ENCODE measurements at places on chromosomes 13 and 19. TPM values are rescaled to one million over a fixed set of nuclear protein-coding genes. Genes with fewer than 3 reads are reported as not detected.

The TLE2 gene
- 160 TPM for total RNA-seq

The CEBPA gene
- total RNA-seq: 12.3 TPM

The SHISA7 gene
- total RNA-seq: 0.10 TPM

The GPALPP1 gene
- 32.7 TPM for total RNA-seq

The S1PR5 gene
- total RNA-seq: not detected

- H3K4me1 ChIP-seq: no peaks in the 10 kb centered on the region
- no peaks in the 10 kb centered on the region for H3K27me3 ChIP-seq
- DNase-seq: no peak
- no peaks in the 10 kb centered on the region for H3K36me3 ChIP-seq
- H3K4me3 ChIP-seq: no peak overlapping the region
- H3K27ac ChIP-seq: no peak overlapping the region
Measured at GRCh38 chr13:77565635-77566034, 30.1 kb downstream of the SCEL start.

GRCh38 chr19:15449620-15450527 is at the start of gene WIZ:
Gene WIZ, minus strand, starts transcription at chr19:15449956. Its CDS starts 1,649 bp downstream, at chr19:15448307.
- H3K27ac ChIP-seq: peak within 1 kb of the TSS; percentile 46
- H3K4me3 ChIP-seq: peak within 1 kb of the TSS; percentile 83
- peak; percentile 68 for DNase-seq
- peaks cover 5% of the 10 kb centered on the region for H3K36me3 ChIP-seq

GRCh38 chr13:77391475-77391874 is 64.6 kb upstream of the MYCBP2 start:
- H3K27ac ChIP-seq: no peak overlapping the region
- no peak overlapping the region for H3K4me3 ChIP-seq
- peaks cover 5% of the 10 kb centered on the region for H3K4me1 ChIP-seq
- peaks cover 4% of the 10 kb centered on the region for H3K27me3 ChIP-seq
- DNase-seq: no peak
- no peaks in the 10 kb centered on the region for H3K36me3 ChIP-seq

DNA sequence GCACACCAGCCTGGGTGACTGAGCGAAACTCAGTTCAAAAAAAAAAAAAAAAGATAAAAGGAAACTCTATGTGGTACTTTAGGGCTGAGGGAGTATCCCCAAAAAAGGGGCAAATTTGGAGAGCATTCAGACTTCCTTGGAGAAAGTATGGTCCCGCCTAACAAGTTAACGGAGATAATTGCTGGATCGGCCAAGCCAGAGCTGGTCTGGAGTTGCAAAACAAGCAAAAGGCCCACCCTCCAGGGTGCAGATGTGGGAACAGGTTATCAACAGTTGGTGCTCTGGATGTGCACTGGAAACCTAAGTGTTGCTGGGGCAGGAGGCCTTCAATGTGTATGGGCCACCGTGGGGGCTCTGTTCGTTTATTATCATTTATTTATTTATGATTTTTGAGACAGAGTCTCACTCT is 2.8 kb downstream of the IQCN start:
- no peaks in the 10 kb centered on the region for H3K27me3 ChIP-seq
- no peak for DNase-seq
- H3K27ac ChIP-seq: no peak overlapping the region
- no peak overlapping the region for H3K4me3 ChIP-seq
- peaks cover 6% of the 10 kb centered on the region for H3K36me3 ChIP-seq
- H3K4me1 ChIP-seq: no peaks in the 10 kb centered on the region

DNA sequence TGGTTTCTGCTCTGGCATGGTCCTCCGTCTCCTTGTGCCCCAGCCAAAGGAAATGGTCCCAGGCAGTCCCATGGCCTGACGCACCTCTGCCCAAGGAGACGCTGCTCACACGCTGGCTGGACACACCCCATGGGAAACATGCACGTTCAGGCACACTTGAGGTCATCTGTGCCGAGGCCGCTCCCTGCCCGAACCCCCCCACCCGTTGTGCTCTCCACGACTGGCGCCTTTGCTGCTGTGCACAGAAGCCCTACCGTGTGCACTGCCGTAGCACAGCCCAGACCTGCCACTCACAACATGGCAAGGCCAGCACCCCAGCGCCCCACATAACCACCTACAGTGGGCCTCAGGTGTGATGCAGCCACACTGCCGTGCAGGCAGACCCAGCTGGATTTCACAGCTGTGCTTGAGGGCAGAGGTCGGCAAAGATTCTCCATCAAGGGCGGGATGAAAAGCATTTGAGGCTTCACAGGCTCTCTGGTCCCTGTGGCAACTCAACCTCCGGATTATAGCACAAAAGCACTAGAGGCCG is 65.7 kb downstream of the SPACA7 start:
- no peaks in the 10 kb centered on the region for H3K36me3 ChIP-seq
- no peak for DNase-seq

GRCh38 chr13:43134868-43135267 is 111.5 kb downstream of the DNAJC15 start:
- H3K27me3 ChIP-seq: peaks cover 9% of the 10 kb centered on the region
- peaks cover 23% of the 10 kb centered on the region for H3K4me1 ChIP-seq
- no peaks in the 10 kb centered on the region for H3K36me3 ChIP-seq
- H3K27ac ChIP-seq: peak overlapping the region; percentile 51

DNA sequence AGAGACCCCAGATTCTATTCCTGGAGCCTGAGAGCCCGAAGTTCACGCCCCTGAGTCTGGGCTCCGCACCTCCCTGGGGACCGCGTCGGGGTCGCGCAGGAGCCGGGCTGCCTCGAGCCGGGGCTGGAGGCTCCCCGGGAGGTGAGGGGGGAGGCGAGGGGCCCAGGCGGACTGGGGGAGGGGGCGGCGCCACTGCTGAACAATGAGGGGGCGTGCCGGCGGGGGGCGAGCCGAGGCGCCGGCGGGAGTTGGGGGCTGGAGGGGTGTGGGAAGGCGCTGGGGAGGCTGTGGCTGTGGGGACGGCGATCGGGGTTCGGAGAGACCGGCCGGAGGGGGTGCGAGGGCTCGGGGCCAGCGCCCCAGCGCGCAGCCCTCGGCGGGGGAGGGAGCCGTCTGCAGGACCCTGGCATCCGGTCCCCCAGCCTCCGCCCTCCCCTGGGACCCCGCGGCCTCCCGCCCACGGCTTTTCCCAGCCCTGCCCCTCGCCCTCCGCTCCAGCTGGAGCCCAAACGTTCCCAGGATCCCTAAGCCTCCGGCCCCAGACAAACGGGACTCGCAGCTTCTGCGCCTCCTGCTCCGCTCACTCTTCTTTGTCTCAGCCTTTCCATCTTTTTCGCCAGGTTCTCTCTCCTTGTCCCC is 922 bp downstream of the PLEKHG2 start:
- H3K36me3 ChIP-seq: peaks cover 6% of the 10 kb centered on the region
- peak overlapping the region; percentile 99 for H3K27ac ChIP-seq
- peak; percentile 62 for DNase-seq
- H3K4me1 ChIP-seq: peaks cover 43% of the 10 kb centered on the region
- peak overlapping the region; percentile 98 for H3K4me3 ChIP-seq
- no peaks in the 10 kb centered on the region for H3K27me3 ChIP-seq

- H3K27me3 ChIP-seq: no peaks in the 10 kb centered on the region
- H3K36me3 ChIP-seq: peaks cover 3% of the 10 kb centered on the region
- H3K27ac ChIP-seq: no peak overlapping the region
- H3K4me1 ChIP-seq: peaks cover 47% of the 10 kb centered on the region
- no peak overlapping the region for H3K4me3 ChIP-seq
- DNase-seq: no peak
Measured at GRCh38 chr13:48401480-48401879, 11.4 kb downstream of the LPAR6 start.

DNA sequence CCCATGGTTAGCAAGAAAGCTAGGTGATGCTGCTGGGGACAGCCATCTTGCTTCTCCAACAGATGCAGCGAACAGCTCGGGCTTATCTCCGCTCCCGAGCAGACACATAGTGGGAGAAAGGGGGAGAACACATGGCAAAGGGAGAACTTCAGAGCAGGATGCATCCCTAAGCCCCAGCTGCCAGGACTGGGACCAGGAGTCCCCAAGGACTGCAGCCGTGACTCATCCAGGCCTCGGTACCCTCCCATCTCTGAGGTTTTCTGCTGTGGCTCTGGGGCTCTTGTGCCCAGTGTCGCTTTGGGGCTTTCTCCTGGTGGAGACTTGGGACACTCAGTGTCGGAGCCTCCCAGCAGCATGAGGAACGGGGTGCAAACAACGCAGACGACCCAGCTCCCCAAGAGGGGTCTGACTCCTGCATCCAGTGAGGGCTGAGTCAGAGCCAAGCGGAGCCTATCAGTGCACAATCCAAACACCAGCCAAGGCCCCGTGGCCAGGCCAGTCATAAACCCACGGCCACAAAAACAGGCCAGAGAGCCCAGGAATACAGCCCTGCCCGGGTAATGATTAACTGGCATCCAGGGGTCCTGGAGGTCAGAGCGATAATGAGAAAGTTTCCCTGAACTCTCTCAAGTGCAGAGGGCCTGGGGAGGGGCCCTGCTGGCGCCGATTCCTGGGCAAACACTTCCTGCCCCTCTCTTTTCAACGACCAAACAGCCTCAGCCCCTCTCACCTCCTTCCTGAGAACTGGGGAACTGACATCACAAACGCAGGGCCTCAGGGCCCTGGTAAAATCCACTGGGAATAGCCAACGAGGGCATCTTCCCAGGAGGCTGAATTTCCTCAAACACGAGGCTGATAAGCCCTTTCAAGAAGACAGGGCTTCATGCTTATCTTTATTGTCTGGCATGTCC is 202.9 kb downstream of the USP12 start:
- H3K27ac ChIP-seq: peak overlapping the region; percentile 94
- DNase-seq: peak; percentile 63
- H3K27me3 ChIP-seq: no peaks in the 10 kb centered on the region
- no peak overlapping the region for H3K4me3 ChIP-seq

- no peak overlapping the region for H3K4me3 ChIP-seq
- no peak for DNase-seq
- no peaks in the 10 kb centered on the region for H3K36me3 ChIP-seq
- peaks cover 5% of the 10 kb centered on the region for H3K4me1 ChIP-seq
- H3K27me3 ChIP-seq: peaks cover 3% of the 10 kb centered on the region
Measured at GRCh38 chr19:13902993-13903555, 2.8 kb downstream of the BRME1 start.

- no peak overlapping the region for H3K27ac ChIP-seq
- H3K4me3 ChIP-seq: no peak overlapping the region
Measured at GRCh38 chr13:63421123-63421522, 2005.5 kb upstream of the PCDH20 start.

GRCh38 chr19:53966931-53967330 is 4.2 kb downstream of the CACNG8 start:
- H3K27ac ChIP-seq: no peak overlapping the region
- no peaks in the 10 kb centered on the region for H3K36me3 ChIP-seq
- H3K4me3 ChIP-seq: no peak overlapping the region
- peaks cover 49% of the 10 kb centered on the region for H3K27me3 ChIP-seq

GRCh38 chr13:93814658-93815057 is 588.1 kb downstream of the GPC6 start:
- no peak overlapping the region for H3K4me3 ChIP-seq
- H3K4me1 ChIP-seq: peaks cover 14% of the 10 kb centered on the region
- no peak for DNase-seq
- no peak overlapping the region for H3K27ac ChIP-seq

- H3K27ac ChIP-seq: no peak overlapping the region
- peaks cover 1% of the 10 kb centered on the region for H3K4me1 ChIP-seq
- H3K36me3 ChIP-seq: no peaks in the 10 kb centered on the region
- DNase-seq: no peak
- H3K4me3 ChIP-seq: no peak overlapping the region
Measured at GRCh38 chr19:35397064-35397463, 26.2 kb downstream of the GPR42 start.

GRCh38 chr19:41219924-41220567 is 1.0 kb downstream of the AXL start:
- H3K27me3 ChIP-seq: peaks cover 26% of the 10 kb centered on the region
- peak overlapping the region; percentile 73 for H3K27ac ChIP-seq
- H3K36me3 ChIP-seq: peaks cover 8% of the 10 kb centered on the region
- DNase-seq: no peak
- H3K4me1 ChIP-seq: peaks cover 24% of the 10 kb centered on the region

DNA sequence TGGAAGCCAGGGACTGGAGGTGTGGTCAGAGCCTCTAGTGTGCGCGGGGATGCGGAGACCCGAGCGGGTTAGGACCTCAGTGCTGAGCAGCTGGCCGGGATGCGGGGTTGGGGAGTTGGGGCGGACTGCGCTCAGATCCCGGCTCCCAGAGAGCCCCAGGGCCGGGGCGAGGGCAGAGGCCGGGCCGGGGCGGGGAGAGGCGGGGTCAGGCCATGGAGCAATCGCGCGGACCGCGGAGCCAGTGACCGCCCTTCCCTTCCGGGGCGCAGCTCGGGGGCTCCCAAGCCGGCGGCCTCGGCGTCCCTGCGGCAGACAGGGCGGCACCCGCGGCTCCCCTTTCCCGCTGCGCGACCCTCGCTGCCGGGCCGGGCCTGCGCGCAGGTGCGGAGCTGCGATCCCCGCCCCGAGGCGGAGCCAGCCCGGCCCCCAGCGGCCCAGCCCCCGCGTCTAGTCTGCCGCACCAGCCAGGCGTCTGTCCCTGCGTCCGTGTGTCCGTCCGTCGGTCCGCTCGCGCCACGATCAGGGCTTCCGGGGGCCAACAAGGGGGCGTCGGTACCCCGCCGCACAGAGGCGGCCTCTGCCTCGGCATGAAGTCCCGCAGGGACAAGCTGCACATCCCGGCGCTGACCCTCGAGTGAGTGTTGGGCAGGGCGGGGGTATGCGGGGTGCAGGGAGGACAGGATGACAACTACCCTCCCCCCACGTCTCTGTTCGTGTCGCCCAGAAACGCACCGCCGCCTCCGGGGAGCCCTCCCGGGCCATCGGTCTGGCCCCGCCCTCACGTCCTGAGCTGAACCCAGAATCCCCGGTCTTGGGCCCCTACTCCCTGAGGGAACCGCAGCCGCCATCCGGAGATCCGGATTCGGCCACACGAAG is 12.4 kb downstream of the MAST3 start:
- DNase-seq: no peak
- peaks cover 11% of the 10 kb centered on the region for H3K27me3 ChIP-seq
- peaks cover 10% of the 10 kb centered on the region for H3K4me1 ChIP-seq
- H3K36me3 ChIP-seq: no peaks in the 10 kb centered on the region

DNA sequence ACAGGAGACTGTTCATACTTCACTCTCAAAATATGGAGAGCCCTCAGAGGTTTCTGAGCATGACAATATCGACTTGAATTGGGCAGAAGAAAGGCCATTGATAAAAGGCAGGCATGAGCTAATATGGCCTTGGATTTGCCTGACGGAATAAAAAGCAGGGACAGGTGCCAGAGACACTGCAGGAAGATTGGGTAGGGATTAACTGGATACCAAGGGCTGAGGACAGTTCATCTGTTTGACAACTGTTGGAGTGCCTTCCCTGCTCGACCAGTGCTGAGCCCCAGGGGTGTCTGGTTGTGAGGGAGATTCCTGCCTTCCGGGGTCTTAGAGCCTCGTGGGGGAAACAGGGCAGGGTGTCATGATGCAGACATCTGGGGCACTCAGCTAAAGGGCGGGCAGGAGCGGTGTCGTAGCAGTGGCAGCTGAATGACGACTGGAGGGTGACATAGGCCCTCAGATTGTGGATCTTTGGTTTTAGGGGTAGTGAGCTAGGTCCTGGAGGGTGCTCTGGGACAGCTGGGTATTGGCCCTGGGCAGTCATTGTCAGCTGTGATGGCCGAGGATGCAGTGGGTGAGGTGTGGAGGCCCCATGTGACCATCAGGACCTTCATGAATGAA is 12.3 kb downstream of the GATAD2A start:
- H3K4me1 ChIP-seq: peaks cover 6% of the 10 kb centered on the region
- DNase-seq: no peak
- no peaks in the 10 kb centered on the region for H3K27me3 ChIP-seq
- peaks cover 2% of the 10 kb centered on the region for H3K36me3 ChIP-seq
- H3K27ac ChIP-seq: peak overlapping the region; percentile 38
- no peak overlapping the region for H3K4me3 ChIP-seq

All from progenitor cell of endocrine pancreas (in vitro differentiated cells).